ENCODE measurements at places on chromosomes 4 and X.

- DNase-seq, result no peak
Measured at GRCh38 chr4:165060938-165061337, 7.3 kb downstream of the TRIM75 start.

DNA sequence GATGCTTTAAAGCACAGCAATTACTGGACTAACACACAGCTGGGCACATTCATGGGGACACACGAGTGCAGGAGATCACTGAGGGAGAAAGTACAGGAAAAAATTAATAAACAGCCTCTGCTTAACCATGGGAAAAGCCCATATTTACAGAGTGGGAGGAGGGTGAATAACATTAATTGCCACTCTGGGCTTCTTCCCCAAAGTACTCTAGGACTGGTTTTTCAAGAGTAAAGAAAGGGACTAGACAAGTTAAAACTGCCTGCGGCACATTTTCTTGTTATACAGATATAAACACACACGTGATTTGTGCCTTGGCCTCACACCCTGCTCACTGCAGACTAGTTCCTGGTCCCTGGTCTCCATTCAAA is 179.7 kb upstream of the TET2 start:
- DNase-seq, result no peak

DNA sequence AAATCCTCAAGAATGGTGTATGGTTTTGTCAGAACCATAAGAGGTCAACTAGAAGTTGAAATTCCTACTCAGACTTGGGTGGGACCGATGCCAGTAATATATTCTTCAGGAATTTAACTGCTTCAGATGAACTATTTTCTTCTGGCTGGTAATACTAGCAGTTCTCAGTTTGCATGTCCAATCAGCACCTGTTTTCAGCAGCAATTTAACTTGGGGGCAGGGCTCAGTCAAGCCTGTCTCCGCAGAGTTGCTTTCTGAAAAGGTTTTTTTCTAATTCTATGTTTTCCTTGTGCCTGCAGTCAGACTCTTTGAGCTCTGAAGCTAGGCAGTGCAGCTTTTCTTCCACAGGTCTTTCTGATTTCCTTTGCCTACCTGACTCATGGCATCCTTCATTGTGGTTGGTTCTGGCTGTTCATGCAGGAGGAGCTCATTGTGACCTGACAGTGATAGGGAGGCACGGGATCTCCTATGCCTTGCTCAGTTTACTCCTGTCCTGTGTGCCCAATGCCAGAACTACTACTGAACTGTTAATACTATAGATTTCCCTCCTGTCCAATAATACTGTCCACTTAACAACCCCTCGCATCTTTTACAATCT is 17.3 kb upstream of the FMR1 start:
- no peak for DNase-seq

DNA sequence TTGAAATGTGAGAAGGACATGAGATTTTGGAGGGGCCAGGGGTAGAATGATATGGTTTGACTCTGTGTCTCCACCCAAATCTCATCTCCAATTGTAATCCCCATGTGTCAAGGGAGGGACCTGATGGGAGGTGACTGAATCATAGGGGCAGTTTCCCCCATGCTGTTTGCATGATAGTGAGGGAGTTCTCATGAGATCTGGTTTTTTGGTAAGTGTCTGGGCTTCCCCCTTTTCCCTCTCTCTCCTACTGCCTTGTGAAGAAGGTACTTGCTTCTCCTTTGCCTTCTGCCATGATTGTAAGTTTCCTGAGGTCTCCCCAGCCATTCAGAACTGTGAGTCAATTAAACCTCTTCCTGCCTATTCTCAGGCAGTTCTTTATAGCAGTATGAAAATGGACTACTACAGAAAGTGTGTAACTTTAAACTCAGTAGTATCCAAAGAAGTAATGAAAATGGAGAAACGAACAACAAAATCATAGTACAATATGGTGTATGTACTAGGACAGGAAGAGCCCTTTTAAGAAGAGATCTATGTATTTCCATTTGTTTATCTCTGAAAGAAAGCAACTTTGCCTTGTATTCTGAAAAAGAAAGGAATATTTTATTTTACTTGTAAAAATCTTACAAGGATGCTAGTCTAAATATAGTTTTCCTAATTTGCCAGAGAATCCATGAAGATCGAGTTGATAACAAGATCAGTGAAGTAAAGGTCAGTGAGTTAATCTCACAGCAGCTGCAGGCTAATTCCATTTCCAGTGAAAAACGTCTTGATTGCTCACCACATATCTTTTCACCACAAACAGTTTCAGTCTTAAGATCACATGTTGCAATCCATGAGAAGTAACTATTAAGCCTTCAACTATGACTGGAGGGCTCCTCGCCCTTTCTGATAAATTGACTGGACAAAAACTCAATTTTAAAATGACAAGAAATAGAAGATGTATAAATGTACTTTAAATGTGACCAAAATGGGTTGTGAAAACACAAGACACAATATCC is 20.5 kb downstream of the PKD2 start:
- no peak for DNase-seq

DNA sequence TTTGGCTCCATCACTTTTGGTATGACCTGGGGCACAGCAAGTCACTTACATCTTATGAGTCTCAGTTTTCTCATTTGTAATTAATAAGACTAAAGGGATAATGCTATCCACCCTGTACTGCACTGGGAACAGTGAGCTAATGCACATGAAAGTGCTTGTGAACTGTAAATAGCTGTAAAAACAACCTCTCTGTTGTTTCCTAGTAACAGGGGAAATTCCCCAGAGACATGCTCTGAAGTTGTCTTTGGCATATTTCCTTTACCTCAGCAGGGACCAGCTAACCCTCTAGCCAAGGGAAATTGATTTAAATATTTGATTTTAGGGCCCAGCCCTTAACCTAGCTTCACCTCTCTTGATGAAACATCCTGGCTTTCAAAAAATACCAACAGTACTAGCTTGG is 6.1 kb upstream of the CYSLTR1 start:
- peak; percentile 1 for DNase-seq

- DNase-seq, result no peak
Measured at GRCh38 chr4:166279261-166279660, 406.2 kb downstream of the TLL1 start.

- no peak for DNase-seq
Measured at GRCh38 chr4:7129871-7130620, 62.2 kb upstream of the GRPEL1 start.

DNA sequence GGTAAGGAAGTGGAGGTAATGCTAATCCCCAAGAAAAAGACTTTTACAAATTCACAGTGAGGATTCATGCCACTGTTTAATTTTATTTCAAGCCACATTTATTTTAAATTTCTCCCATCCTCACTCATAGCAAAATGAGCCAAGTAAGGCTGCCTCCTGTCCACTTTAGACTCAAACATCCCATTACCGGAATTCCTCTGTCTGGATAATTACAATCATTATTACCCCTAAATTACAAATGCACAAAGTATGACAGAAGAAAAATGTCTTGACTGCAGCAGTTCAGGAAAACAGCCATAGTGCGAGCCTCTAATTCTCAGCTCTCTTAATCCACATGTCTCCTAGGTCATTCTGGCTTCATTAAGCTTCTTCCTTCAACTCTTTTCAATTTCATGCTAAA is 57.0 kb downstream of the MAPK10 start:
- DNase-seq, result no peak

DNA sequence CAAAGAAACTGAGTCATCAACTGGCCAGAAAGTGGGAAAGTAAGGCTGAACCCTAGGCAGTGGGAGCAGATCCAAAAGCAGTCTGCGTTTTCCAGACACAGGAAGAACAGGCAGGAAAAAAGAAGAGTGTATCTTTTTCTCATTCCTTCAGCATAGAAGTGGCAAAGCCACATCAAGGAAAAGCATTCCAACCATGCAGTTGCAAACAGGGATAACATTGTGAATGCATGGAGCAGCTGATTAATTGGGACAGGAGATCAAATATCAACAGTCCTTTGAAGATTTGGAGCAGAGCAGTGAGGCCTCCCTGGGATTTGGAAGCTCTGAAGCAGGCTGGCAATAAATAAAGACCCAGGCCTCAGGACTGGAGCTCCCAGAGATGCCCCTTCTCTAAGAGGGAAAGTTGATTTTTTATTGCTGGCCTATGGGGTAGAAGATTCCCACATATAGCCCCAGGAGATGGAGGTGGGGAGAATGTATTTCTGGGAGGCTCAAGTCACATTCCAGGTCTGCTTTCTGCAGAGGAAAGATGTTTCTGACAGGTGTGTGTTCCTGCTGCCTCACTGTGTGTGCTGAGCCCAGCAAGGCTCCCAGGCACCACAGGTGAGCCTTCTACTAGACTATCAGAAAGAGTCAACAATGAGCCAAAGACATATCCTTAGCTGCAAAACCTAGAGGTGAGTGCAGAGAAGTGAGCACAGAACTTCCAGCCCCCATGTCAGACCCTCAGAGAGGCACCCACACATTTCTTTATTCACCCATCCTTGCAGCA is 222.5 kb downstream of the RAB28 start:
- no peak for DNase-seq
